Natural killer cell treated with Interleukin-12 subunit alpha and Interleukin-12 subunit beta and Interleukin-15 and Interleukin-18, amount 100 ng/mL, for 72 hours (primary cell): ENCODE measurements at places on chromosomes 1 and 21.

DNA sequence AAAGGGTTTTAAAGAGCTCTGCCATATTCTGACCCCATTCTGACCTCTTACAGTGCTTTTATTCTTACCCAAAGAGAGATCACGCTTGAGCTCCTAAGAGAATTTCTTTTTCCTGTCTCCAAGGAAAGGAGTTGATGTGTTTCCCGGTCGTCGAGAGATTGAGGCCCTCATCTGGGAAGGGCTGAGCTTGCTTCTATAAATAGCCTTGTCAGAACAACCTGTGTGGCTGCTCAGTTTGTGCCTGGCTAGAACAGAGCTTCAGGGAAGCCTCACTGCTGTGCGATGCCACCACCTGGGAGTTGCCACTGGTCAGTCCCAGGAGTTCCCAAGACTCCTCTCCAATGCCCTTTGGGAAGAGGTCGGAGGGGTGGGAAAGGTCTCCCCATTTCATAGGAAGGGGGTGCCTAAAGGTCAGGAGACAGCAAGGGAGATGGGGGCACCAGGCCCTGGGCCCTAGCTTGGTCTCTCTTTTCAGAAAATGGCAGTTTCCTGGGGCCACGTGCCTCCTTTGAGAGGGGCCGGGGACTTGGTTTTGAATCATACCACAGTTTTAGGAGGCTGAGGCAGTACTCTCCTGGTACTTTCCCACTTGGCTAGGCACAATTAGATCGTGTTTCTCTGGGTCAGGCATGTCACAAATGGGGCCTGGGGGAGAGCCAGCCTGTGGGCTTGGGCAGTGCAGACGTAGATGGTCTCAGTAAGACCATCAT, 52.1 kb downstream of the EIF2D start:
- DNase-seq = no peak

DNA sequence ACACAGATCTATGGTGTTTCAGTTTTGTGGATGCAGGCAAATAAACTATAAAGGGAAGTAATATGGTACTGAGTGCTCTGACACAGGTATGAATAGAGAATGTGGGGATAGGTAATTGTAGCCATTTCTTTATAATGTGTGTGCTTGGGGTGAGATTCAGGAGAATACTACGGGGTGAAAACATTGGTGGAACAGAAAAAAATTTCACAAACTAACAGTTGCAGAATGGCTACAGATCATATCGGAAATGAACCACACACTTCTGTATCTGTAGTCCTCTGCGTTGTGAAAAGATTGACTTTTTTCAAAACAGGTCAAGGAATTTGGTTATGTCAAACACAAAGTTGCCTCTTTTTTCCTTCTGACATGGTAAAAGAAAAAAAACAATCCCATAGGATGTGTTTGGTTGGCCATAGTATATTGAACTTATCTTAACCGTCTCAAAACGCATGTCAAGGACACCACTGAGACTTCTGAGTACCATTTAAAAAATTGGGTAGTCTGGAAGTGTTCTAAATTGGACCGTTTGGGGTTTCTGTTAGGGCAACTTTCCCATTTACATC, 1.1 kb upstream of the CDC73 start:
- no peak for DNase-seq

- no peak for DNase-seq
Measured at GRCh38 chr1:220313576-220313975, 41.3 kb upstream of the RAB3GAP2 start.

DNA sequence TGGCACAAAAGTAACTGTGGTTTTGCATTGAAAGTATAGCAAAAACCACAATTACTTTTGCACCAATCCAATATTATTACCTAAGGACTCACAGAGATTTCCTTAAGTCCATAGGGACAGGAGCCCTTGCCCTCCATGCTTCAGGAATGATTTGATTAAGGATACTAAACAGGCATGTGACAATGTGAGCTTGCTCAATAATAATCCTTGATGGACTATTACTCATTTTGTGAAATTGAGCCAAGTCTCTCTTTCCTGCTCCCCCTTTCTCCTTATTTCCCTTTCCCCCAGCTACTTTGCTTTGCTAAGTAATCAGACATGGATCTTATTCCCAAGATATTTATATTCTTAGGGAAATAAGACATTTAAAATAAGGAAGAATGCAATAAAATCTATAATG, 21.6 kb upstream of the RGL1 start:
- no peak for DNase-seq

GRCh38 chr1:229579059-229579673, 20.7 kb upstream of the ABCB10 start:
- no peak for DNase-seq

DNA sequence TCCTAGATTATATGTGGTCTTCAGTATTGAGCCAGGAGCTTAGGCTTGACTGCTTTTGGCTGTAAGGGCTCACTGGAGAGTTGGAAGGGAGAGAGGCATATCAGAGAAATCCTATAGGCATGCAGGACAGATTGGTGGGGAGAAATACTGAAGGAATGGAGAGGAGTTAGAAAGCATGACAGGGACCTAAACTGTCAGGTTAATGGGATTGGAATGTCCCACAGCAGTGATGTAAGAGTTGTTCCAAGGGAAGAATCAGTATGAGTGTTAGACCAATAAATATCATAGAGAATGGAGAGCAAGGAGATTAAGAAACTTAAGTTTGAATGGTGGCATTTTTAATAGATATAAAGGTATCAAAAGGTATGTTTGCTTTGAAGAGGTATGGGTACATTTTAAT, 39.7 kb downstream of the SLC35A3 start:
- no peak for DNase-seq

DNA sequence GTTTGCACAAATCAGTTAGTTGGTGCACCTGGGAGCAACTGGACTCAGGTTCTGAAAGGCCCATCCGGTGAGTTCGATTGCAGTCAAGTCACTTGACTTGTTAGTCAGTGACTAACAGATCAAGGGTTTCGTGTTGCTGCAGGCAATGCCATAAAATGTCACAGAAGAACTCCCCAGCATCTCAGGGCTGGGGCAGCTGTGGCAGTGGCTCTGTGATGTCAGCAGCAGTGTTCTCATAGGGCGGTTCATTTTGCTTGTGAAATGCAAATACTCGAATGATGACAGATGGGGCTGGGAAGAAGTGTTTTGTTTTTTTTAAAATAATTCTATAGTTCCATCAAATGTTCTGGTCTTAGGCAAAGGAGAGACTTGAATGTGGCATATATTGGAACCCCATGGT, 287.8 kb downstream of the LMX1A start:
- no peak for DNase-seq

GRCh38 chr1:205266611-205267305, 39.0 kb downstream of the TMCC2 start:
- DNase-seq = no peak

- no peak for DNase-seq
Measured at GRCh38 chr1:95731466-95731865, 497.5 kb downstream of the RWDD3 start.

- DNase-seq = no peak
Measured at GRCh38 chr21:41536076-41536826, 28.3 kb upstream of the TMPRSS2 start.

DNA sequence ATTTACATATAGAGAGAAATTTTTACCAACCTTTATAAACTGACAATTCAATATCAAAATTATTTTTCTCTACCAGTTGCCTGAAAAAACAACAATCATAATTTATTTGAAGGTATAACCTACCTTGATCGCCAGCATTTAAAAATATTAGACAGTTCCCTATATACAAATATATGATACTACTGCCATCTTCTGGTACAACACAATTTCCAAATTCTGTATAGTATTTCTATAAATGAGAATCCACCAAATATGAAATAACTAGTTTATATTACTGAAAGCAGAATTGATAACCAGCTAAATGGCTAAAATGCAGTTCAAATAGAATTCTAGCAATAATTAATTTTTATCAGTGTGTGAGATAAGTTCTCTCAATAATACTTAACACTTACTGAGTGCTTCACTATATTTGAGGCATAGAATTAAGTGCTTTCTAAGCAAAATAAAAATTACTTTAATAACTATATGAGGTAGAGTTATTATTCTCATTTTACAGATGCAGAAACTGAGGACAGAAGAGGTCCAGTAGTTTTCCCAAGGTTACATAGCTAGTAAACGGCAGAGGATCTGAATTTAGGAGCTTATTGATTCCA, 75.6 kb downstream of the PIGK start:
- no peak for DNase-seq

GRCh38 chr1:39082010-39082799, 56.1 kb downstream of the NDUFS5 start:
- no peak for DNase-seq
